NCI-H1930 (cell line): ENCODE measurements at places on chromosomes 1 and 21.
A peak's percentile ranks its signal among the peaks of the same experiment; 100 is the strongest.

- DNase-seq, result no peak
These were observed 28.9 kb downstream of the H3-3A start for GRCh38 chr1:226091461-226091860.

- DNase-seq, result no peak
These were observed 789.0 kb downstream of the PLA2G4A start for GRCh38 chr1:187617776-187618175.

DNA sequence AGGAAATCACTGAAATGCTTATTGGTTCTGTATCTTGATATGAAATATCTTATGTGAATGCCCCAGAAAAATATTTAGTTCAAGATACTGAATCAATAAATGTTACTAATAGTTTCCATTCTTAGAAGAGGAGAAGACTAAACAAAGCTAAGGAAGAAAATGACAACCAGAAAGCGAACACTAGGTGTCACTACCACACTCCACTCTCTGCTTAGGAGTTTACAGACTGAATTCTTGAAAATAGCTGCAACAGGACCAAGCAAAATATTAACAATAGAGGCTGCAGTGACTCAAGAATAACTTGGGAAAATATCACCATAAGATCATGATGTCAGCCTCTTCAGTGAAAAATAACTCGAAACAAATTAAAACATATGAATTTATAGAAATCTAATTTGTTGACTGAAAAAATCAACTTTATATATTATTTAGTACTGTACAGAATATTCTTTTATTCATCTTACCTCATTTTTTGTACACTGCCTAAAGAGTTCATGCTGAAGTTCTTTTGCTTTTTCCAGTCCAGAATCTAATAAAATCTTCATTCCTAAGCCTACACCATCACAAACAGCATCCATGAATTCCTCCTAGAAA, 61.6 kb downstream of the KIF14 start:
- no peak for DNase-seq

- no peak for DNase-seq
These were observed 67.9 kb upstream of the PGBD5 start for GRCh38 chr1:230494026-230494425.

DNA sequence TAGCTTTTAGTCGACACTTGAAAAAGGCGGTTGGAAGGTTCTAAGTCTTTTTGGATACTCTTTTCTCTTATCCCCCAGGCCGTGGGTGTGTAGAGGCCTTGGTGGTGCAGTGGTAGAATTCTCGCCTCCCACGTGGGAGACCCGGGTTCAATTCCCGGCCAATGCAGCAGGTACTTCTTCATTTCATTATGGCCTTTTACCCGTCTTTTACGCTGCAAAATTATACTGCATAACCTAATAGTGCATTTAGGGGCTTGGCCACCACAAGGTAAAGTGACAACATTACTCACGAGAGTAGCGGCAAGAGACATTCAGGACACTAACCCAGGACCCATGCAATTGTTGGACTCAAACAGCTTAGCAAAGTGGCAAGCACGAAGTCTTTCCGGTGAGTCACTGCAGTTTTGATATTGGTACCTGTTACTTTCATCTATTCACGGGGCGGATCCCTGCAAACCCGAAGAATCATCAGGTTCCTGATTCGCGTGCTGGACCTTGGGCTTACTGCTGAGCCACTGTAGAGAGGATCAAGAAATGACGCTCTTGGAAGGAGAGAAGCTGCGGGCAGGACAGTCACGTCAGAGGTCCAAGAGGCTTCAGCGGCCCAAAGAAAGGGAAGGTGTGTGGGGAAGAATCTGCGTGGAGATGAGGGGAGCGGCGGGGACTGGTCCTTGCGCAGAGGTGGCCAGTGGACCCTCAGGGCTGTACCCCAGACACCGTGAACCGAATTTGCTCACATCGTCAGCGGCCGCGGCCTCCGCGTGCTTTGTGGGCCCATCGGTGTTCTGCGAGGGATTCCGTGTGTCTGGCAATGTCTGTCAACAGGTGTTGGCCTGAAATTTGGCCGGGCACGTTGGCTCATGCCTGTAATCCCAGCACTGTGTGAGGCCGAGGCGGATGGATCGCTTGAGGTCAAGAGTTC, 12.9 kb upstream of the RNU1-4 start:
- peak; percentile 23 for DNase-seq
